ENCODE measurements at places on chromosomes 2 and 18.

DNA sequence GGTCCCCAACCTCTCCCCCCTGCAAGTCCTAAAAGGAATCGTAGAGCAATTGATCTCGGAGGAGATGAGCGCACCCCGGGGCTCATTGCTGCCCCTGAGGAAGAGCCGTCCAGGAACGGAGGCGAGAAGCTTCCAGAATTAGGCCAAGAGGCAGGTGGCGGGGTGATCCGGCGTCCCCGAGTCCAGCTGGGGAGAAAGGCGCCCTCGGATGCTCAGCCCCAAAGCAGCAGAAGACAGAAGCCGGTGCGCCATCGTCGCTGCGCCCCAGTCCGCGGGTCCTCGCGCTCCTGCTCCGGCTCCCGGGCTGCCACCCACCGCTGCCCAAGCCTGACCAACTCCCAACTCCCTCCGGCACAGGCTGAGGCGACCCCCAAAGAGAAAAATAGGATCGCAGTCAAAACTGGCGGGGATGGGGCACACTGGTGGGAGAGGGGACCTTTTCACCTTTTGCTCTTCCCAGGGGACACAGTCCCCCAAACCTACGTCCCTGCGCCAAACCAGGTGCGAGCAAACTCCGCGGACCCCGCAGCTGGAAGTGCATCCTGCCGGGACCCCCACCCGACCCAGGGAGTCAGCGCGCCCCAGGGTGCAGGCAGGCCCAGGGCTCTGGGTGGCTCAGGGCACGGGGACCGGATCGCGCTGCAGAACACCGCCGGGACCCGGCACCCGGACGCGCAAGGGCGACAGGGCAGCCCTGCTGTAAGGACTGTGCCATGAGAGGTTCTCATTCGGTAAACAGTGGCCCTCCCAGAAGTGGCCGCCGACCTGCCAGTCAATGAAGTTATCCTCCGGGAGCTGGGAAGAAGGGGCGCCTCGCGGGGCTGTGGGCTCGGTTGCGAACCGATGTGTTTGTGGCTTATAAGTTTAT, 8.4 kb upstream of the MEIS1 start:
- DNase-seq: no peak

- no peak for DNase-seq
These were observed 82.9 kb downstream of the CHRNA1 start for GRCh38 chr2:174681099-174682006.

DNA sequence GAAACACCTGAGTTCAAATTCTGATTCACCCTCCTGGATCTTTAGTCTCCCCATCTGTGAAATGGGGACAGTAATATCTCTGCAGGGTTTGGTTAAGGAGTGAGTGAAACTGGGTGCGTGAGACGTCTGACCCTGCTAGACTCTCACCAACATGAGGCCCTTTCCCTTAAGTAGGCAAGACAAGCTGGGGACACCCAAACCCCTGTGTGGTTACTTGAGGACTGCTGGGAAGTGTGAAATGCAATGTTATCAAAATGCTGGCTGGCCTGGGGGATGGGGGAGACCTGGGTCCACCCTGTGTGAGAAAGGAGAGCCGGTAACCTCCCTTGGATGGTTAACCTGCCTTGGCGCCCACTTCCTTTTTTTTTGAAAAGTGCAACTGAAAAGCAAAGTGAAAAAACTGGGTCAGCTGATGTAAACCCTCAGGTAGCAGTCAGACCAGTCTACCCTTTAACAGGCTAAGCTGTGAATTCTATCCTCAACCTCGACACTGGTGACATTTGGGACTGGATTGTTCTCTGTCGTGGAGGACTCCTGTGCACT, 82.3 kb downstream of the INPP5D start:
- peak; percentile 27 for DNase-seq

DNA sequence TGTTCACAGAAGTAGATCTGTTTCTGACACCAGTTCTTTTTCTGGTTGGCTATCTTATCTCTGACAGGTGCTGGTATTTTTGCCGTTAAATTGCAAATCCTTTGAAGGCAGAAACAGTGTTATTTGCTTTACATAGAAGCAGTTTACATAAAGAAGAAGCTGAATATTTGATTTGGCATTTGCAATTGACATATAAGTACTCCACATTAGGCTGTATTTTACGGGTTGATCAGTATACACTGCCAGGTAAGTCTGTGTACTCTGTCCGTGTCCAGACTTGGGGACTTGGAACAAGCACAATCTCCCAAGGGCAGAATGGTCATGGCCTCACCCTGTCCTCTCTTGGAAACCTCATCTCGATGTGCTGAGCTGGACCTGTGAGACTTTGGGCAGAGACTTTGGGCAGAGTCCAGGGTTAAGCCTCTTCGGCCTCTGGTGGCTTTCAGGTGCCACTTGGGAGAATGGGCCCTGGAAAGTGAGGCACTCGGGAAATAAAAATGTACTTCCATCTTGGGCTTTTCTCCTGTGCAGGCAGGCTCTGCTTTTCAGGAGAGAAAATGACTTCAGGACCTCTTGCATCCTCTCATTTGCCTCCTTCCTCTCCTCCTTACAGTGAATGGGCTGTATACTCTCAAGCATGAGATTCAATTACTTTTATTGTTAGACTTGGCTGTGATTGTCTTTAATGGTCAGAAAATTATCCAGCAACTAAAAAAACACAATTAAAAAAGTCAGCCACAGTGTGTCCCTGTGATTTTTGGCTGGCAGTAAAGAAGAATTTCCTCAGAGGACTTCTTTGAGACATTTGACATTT, 108.5 kb downstream of the RAPGEF4 start:
- DNase-seq: no peak

- DNase-seq: no peak
These were observed 32.6 kb upstream of the RAPH1 start for GRCh38 chr2:203567691-203568090.

- DNase-seq: no peak
These were observed 183.7 kb upstream of the ALKAL2 start for GRCh38 chr2:471560-471959.

- no peak for DNase-seq
These were observed 51.1 kb upstream of the SEMA4C start for GRCh38 chr2:96920801-96921560.

Measured in CD4-positive, alpha-beta T cell treated with Interleukin-6 at 100 ng/mL for 8 hours (primary cell).